Activated naive CD4-positive, alpha-beta T cell treated with anti-CD3 and anti-CD28 coated beads for 36 hours (primary cell): ENCODE measurements at places on chromosomes 2 and 18. TPM values are rescaled to one million over a fixed set of nuclear protein-coding genes. Genes with fewer than 3 reads are reported as not detected.

- DNase-seq, result peak; percentile 82
Observed at GRCh38 chr18:75210274-75211001, at the start of gene TSHZ1. Gene TSHZ1, plus strand, starts transcription at chr18:75210797. Its CDS starts 1,080 bp downstream, at chr18:75211877.

GRCh38 chr2:173185437-173185836, 109.8 kb downstream of the MAP3K20 start:
- no peak for DNase-seq

- DNase-seq, result no peak
Observed at GRCh38 chr2:202261531-202261930, 4.0 kb upstream of the NOP58 start.

DNA sequence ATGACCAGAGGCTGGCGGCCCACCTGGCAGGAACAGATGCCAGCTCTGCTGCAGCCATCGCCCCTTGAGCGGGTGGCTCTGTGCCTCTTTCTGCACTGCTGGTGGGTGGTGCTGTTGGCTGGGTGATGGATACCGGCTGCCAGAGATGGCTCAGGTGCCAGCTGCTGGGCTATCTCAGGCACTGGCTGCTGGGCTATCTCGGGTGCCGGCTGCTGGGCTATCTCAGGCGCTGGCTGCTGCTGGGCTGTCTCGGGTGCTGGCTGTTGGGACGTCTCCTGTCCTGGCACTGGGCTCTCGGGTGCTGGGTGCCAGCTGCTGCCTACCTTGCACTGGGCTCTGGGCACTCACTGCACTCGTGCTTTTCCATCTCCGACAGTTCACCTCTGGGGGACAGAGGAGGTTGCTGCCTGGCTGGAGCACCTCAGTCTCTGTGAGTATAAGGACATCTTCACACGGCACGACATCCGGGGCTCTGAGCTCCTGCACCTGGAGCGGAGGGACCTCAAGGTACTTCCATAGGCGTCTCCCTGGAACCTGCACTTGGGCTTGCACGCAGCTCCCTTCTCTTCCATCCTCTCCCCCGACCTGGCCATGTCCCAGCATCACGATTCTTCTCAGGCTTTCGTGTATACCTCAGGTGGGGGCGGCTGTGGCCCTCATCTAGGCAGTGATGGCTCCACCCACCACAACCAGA, 98.4 kb downstream of the USP40 start:
- DNase-seq, result no peak

DNA sequence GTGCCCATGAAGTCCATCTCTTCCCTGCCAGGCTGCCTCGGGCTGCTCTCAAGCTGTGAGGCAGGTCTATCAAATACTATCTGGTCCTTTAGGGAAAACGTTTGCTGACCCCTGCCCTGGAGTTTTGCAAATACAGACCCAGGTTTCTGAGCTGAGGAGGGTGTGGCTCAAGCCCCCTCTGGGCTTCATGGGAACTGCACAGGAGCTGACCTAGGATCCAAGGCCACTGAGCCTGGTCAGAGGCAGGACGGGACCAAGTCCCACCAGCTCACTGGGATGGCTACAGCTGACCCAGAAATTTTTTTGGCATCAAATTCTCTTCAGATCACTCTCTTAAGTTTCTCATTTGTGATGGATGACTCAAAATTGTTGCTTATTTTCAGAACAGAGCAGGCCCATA, 14.1 kb downstream of the ZNF516 start:
- DNase-seq, result no peak

DNA sequence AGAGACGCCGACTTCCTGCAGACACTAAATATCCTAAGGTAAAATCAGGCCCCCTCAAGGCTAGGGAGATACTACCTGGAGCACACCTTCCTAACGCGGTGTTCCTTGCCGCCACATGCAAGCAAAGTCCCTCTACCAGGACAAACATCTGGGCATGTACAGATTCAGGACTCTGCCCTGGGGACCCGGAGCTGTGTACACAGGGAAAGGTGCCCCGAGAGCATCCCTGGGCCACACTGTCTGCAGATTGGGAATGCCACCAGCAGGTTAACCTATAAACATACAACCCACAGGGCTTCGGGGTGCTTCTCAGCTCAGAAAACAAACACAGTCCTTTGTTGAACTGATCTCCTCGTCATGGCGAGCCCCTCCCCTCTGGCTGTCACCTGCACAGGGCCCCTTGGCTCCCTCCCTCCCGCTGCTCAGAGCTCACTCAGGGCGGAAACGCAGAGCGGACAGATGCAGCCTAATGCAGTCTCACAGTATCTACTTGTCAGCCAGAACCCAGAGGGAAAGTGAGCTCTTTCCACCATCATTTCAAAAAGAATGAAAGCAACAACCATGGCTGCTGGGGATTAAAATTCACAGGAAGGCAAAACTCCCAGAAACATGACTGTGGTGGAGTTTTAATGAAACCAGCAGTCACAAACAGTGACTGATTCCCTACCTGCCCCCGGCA, 218.8 kb downstream of the HDAC4 start:
- DNase-seq, result no peak

DNA sequence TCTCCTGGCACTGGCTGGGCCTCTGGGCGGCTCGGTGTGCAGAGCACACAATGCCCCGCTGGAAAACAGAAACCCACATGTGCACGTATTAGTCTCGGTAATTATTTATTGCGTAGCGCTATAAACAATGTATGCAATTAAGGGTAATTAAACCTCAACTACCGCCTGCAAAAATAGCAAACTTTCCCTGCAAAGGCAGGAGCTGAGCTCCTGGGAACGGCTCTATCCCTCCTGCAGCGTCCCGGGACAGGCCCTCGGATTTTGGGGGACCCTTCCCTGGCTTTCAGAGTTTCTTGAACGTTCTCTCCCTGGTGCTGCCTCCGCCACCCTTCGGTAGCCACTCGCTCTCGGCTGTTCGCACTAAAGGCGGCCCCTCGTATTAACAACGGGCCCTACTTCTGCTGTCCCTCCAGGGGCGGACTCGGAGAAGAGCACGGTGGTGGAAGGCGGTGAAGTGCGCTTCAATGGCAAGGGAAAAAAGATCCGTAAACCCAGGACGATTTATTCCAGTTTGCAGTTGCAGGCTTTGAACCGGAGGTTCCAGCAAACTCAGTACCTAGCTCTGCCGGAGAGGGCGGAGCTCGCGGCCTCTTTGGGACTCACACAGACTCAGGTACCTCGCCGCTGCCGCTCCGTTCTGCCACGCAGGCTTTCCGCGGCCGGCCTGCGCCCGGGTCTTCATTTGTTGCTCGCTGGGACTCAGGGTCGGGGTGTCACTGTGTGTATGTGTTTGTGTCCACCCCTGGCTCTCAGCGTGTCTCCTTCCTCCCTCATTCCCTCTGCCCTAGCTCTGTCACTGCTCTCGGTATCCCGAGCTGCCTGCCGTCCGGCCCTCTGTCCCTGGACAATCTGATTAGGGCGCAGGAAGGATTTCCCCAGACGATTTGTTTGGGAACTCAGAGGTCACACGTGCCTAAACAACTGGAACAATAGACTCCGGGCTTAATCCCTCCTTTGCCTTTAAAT, 1.2 kb downstream of the DLX1 start:
- DNase-seq, result peak; percentile 74

- DNase-seq, result no peak
Observed at GRCh38 chr2:126898636-126899035, at the start of gene TEX51. Gene TEX51, plus strand, starts transcription at chr2:126898890. Its CDS starts 29 bp downstream, at chr2:126898919.

DNA sequence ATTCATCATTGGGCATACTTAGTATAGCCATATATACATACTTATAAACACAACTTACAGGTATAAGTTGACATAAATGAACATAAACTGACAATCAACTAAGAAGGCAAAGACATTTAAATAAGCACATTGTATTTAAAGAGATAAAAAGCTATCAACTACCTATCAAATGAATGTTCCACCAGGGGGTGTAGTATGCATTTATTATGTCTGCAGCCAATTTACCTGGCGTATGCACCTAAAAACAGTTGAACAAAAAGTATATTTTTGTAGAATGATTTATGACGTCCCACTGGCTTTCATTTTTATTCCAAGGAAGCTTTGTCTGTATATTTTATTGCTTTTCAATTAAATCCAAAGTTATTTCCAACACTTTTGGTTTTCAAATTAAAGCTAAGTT, 323.5 kb downstream of the AFF3 start:
- DNase-seq, result no peak

The HOXD12 gene
- total RNA-seq, result not detected

The DOK6 gene
- not detected for total RNA-seq

The FZD7 gene
- 0.43 TPM for total RNA-seq

The UGT1A7 gene
- total RNA-seq, result not detected
